ENCODE measurements at places on chromosomes 5 and 9.

GRCh38 chr9:127634021-127634420 lies 21.9 kb downstream of the STXBP1 start:
- no peak for DNase-seq

- DNase-seq = no peak
Observed at GRCh38 chr5:178090856-178091255, 22.5 kb upstream of the N4BP3 start.

GRCh38 chr9:3980212-3980611 lies 319.7 kb downstream of the GLIS3 start:
- DNase-seq = no peak

GRCh38 chr9:93122721-93123221 lies 11.3 kb downstream of the NINJ1 start:
- peak; percentile 0 for DNase-seq

GRCh38 chr5:63794296-63794695 lies 167.9 kb downstream of the HTR1A start:
- DNase-seq = no peak
